Colonic mucosa (tissue), 4 donors: ENCODE measurements at places on chromosomes 11 and 22.
A peak's percentile ranks its signal among the peaks of the same experiment; 100 is the strongest.

DNA sequence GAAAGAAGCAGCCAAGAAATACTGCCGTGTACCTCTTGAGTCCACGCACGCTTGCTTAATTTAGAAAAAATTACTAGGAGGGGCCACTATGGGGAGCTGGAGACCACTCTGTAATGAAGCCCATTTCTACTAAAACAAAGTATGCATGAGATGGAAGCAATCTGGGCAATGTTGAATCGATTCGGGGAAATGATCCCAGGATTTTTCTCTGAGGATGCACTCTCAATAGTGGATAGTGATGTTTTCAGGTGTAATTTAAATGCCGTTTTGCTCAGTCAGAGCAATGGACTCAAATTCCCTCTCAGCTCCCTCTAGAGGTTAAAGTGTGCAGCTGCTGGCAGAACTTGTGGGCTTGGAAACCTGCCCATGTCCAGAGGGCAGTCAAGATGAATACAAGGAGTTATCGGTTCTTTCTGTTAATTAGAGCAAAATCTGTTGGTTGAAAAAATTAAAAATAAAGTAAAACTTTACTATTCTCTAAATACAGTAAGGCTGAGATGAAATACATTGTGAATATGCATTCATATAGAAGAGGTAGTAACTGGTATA, 64.1 kb downstream of the ME3 start:
- no peaks in the 10 kb centered on the region for H3K4me1 ChIP-seq
- no peak overlapping the region for H3K27ac ChIP-seq
- H3K27me3 ChIP-seq, result no peaks in the 10 kb centered on the region
- peak; percentile 78 for DNase-seq
- H3K36me3 ChIP-seq, result no peaks in the 10 kb centered on the region
- no peak overlapping the region for H3K4me3 ChIP-seq

- peak overlapping the region; percentile 100 for H3K27ac ChIP-seq
- DNase-seq, result peak; percentile 53
- peaks cover 6% of the 10 kb centered on the region for H3K4me1 ChIP-seq
- no peaks in the 10 kb centered on the region for H3K27me3 ChIP-seq
Observed at GRCh38 chr11:58573451-58574104, 2.1 kb downstream of the LPXN start.

- no peaks in the 10 kb centered on the region for H3K27me3 ChIP-seq
- H3K4me3 ChIP-seq, result no peak overlapping the region
- no peaks in the 10 kb centered on the region for H3K4me1 ChIP-seq
- no peak for DNase-seq
- no peak overlapping the region for H3K27ac ChIP-seq
Observed at GRCh38 chr11:122404571-122404970, 251.0 kb upstream of the UBASH3B start.

DNA sequence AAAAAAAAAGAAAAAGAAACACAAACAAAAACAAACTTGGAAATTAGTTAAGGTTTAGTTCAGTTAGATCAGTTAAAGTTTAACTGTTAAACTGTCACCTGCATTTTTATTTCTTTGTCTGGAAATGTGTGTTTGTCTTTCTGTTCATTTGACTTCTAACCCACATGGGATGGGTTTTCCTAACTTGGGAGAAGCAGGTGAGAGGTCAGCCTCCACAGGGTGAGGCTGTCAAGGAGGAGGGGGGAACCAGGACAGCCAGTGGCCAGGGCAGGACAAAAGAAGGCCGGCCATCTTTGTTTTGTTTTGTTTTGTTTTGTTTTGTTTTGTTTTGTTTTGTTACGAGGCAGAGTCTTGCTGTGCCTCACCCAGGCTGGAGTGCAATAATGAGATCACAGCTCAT, 13.4 kb upstream of the GCAT start:
- no peak overlapping the region for H3K27ac ChIP-seq
- no peaks in the 10 kb centered on the region for H3K36me3 ChIP-seq
- H3K4me3 ChIP-seq, result no peak overlapping the region
- peaks cover 3% of the 10 kb centered on the region for H3K4me1 ChIP-seq
- DNase-seq, result no peak

- H3K27me3 ChIP-seq, result no peaks in the 10 kb centered on the region
- no peaks in the 10 kb centered on the region for H3K4me1 ChIP-seq
- no peaks in the 10 kb centered on the region for H3K36me3 ChIP-seq
- no peak for DNase-seq
- no peak overlapping the region for H3K27ac ChIP-seq
Observed at GRCh38 chr11:15852179-15852578, 504.2 kb downstream of the SOX6 start.

DNA sequence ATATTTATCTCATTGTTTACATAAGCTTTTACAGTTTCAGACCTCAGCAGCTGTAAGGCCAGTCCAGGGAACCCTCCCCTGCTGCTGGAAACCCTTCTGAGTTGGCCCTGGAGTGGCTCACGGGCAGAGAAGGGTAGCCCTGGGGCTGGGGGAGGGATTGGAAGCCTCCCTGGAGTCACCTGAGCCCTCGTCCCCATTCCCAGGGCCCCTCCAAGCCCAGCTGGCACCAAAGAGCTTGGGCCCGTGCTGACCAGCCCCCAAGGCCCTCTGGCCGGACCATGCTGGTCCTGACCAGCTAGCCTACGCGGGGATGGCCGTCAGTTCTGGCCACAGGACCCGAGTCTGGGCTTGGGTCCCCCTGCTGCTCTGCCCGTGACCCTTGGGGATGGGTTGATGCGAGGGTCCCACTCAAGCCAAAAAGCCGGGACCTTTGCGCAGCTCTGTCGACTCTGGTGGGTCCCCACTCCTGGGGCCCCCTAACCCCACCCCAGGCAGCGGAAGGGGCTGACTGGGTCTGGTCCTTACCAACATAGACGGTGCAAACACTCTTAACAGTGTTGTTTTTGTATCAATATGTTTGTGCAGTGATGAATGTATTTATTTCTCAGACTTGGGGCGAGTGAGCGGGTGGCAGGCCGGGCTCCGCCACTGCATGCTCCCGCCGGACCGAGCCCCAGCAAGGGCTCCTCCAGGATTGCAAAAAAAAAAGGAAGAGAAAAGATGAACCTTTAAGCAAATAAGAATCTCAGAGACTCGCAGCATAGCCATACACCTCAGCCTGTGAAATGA, 17.5 kb upstream of the TMEM191C start:
- no peaks in the 10 kb centered on the region for H3K4me1 ChIP-seq
- DNase-seq, result peak; percentile 14
- no peak overlapping the region for H3K27ac ChIP-seq
- no peak overlapping the region for H3K4me3 ChIP-seq

GRCh38 chr11:89493431-89493830, 2.3 kb upstream of the NOX4 start:
- H3K4me3 ChIP-seq, result no peak overlapping the region
- peaks cover 6% of the 10 kb centered on the region for H3K27me3 ChIP-seq
- H3K27ac ChIP-seq, result no peak overlapping the region

- no peak overlapping the region for H3K4me3 ChIP-seq
- H3K36me3 ChIP-seq, result no peaks in the 10 kb centered on the region
- peak; percentile 84 for DNase-seq
- peaks cover 6% of the 10 kb centered on the region for H3K27me3 ChIP-seq
- H3K4me1 ChIP-seq, result peaks cover 8% of the 10 kb centered on the region
Observed at GRCh38 chr11:119323532-119324033, 6.7 kb upstream of the MCAM start.

DNA sequence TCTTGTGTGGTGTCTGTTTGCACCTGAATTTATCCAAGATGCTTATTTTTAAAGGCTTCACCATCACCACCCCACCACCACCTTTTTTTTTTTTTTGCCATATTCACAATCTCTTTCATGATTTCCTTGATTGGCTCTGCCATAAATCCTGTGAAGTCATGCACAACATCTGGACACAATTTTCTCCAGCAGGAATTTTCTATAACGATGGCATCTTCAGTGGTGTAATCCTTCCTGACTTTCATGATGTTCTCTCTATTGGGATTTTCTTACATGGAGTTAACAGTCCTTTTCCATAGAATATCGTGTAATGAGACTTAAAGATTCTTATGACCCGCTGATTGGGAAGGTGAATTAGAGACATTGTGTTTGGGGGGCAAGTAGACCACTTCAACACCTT, 17.8 kb downstream of the ZFP91 start:
- no peaks in the 10 kb centered on the region for H3K36me3 ChIP-seq
- H3K4me1 ChIP-seq, result peaks cover 23% of the 10 kb centered on the region
- no peaks in the 10 kb centered on the region for H3K27me3 ChIP-seq

- DNase-seq, result no peak
- no peak overlapping the region for H3K27ac ChIP-seq
- H3K4me3 ChIP-seq, result no peak overlapping the region
- H3K4me1 ChIP-seq, result no peaks in the 10 kb centered on the region
Observed at GRCh38 chr11:28539239-28540030, 431.2 kb downstream of the METTL15 start.
